Osteoblast (primary cell): ENCODE measurements at places on chromosomes 3 and 15. TPM values are rescaled to one million over a fixed set of nuclear protein-coding genes. Genes with fewer than 3 reads are reported as not detected.

SLC35G2 gene
- 8.0 and 9.7 TPM in 2 replicates for total RNA-seq

ADAMTS17 gene
- under 0.01 and 0.29 TPM in 2 replicates for total RNA-seq

MSL2 gene
- 18.5 and 19.2 TPM in 2 replicates for total RNA-seq

ARL14 gene
- total RNA-seq = not detected in 2 replicates

RPN1 gene
- total RNA-seq = 467 and 473 TPM in 2 replicates

SLC41A3 gene
- total RNA-seq = 41.5 and 59.4 TPM in 2 replicates

SLC24A5 gene
- not detected in 2 replicates for total RNA-seq

TRH gene
- total RNA-seq = under 0.01 TPM in 2 replicates

CPEB1 gene
- total RNA-seq = 29.2 and 36.6 TPM in 2 replicates

CERS3 gene
- total RNA-seq = not detected in 2 replicates

CXCR6 gene
- not detected in 2 replicates for total RNA-seq

GABRA5 gene
- not detected in 2 replicates for total RNA-seq

OXTR gene
- 2.5 and 6.2 TPM in 2 replicates for total RNA-seq

SLC12A1 gene
- total RNA-seq = not detected in 2 replicates

ETV5 gene
- 42.3 and 44.5 TPM in 2 replicates for total RNA-seq

EBLN2 gene
- 6.2 and 7.4 TPM in 2 replicates for total RNA-seq

SH3GL3 gene
- total RNA-seq = 0.29 and 0.72 TPM in 2 replicates

TGFBR2 gene
- total RNA-seq = 118 and 162 TPM in 2 replicates

GOLIM4 gene
- 44.5 and 50.1 TPM in 2 replicates for total RNA-seq

PATL2 gene
- 1.8 and 2.7 TPM in 2 replicates for total RNA-seq

PIF1 gene
- total RNA-seq = 6.2 and 9.4 TPM in 2 replicates

TMEM158 gene
- 4.7 and 9.0 TPM in 2 replicates for total RNA-seq

IDH2 gene
- 51.0 and 61.6 TPM in 2 replicates for total RNA-seq

GPR149 gene
- total RNA-seq = not detected in 2 replicates

LEKR1 gene
- 0.36 and 1.5 TPM in 2 replicates for total RNA-seq

PARP15 gene
- 3.2 and 3.6 TPM in 2 replicates for total RNA-seq
